H1 (cell line): ENCODE measurements at places on chromosomes 11 and 22.

DNA sequence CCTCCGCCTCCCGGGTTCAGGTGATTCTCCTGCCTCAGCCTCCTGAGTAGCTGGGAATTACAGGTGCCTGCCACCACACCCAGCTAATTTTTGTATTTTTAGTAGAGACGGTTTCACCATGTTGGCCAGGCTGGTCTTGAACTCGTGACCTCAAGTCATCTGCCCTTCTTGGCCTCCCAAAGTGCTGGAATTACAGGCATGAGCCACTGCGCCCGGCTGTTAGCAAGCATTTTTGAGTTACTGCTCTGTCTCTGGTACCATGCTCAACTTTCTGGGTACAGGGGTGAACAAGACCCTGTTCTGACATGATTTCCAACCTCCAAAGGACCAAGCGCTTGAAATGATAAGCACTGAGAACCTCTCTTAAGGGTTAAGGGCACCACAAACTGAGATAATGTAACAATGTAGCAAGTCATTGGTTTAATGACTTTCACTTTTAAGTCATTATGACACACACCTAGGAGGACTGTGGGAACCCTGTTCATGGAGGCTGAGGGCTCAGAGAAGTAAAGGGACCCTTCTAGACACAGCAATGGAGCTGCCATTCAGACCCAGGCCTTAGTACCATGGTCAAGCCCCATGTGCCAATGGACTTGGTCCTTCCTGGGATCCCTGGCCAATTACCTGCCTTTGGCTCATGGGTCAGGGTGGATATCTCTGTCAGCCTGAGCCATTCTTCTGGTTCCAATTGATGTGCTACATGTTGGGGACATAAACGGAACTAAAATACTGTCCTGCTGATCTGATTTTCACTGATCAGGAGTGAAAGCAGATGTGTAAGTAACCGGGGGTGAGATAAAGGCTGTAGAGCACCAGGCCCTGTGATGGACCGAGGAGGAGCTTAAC lies 11.6 kb downstream of the SLC3A2 start:
- no peak for DNase-seq

DNA sequence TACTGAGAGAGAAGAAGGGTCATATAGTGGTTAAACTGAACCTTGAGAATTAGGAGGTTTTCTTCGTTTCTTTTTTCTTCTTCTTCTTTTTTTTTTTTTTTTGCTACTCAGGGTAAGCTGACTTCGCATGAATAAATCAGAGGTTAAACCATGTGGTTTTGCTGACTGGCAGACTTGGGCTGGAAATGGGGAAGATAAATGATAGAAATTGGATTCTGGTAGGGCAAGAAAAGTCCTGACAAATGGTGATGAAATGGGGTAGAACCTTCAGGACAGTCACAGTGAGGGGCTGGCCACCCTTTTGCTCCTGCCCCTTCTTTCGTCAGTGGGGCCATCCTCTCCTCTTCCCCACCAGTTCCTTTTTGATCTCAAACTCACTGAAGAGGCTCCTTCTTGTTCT lies 1.6 kb upstream of the SWAP70 start:
- no peak for DNase-seq

DNA sequence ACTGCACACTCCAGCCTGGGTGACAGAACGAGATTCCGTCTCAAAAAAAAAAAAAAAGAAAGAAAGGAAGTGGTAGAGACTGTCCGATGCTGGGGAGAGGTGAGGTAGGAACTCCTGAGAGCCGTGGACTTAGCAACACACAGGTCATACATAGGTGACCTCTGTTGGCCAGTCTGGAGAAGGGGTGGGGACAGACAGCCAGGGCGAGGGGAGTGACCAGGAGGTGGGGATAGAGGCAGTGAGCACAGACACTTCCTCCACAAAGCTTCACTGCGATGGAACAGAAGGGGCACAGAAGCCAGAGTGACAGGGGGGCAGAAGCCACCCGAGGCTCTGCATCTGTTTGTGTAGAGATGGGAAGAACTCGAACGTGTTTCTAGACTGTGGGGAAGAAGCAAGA lies 47.1 kb downstream of the MYH9 start:
- no peak for DNase-seq

GRCh38 chr11:19633276-19633675 lies 79.4 kb upstream of the NAV2 start:
- no peak for DNase-seq

DNA sequence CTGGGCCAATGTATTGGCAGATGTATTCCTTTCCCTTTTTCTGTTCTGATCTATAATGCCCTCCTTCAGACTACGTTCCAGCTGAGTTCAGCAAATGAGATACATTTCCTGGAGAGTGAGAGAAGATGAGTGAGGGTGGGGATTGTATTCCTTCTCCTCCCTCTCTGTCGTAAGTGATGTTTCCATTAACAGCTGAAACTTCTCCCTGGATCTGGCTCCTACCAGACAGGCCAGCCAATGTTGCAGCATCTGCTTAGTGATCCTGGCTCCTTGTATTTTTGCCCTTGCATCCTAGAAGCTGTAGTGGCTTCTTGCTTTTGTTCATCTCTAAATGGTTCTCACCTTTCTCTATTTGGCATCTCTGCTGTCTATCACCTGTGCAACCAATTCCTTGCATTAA lies 48.2 kb upstream of the MTMR2 start:
- DNase-seq: no peak

GRCh38 chr22:25395468-25395867 lies 169.0 kb upstream of the GRK3 start:
- DNase-seq: no peak

DNA sequence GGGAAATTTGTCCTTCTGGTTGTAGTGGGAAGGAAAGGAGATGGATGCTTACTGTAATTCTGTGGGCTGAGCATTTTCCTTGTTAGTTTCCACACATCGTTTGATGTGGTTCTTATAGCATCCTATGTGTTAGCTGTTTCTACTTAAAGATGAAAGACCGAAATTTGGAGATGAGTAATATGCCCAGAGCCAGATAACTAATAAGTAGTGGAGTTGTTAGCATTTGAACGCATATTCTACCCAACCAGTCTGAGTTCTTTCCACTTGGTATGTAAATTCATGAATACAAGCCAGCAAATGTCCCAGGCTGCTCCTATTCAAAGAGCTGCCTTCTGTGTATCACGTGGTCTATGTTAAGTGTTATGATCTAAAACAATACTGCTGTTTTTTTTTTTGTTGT lies 14.6 kb downstream of the SPECC1L start:
- no peak for DNase-seq

- DNase-seq: peak; percentile 50
Measured at GRCh38 chr11:74570266-74571061, 21.9 kb upstream of the POLD3 start.

GRCh38 chr22:41009222-41009948 lies 58.2 kb downstream of the RBX1 start:
- DNase-seq: no peak

DNA sequence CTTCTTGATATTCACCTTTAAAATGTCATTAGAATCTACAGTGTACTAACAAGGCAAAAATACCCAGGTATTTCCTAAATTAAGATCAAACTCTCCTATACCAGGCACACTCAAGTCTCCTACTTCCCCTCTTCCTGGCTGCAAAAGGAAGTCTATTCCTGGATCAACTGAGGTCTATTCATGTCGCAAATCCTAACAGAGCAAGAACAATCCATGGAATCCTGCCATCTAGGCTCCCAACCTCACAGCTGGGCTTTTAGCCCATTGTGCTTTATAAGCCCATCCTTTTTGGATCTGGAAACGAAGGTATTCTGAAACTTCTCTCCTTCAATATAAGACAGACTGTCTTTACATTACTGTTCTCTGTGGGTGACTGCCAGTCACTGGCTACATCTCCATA lies 161.8 kb downstream of the SOX6 start:
- no peak for DNase-seq

GRCh38 chr11:113907152-113907551 lies 2.6 kb downstream of the HTR3B start:
- DNase-seq: no peak

GRCh38 chr22:19666673-19667593 lies 47.4 kb upstream of the SEPTIN5 start:
- DNase-seq: no peak

GRCh38 chr11:17013548-17014320 lies 480 bp downstream of the PLEKHA7 start:
- DNase-seq: peak; percentile 80

DNA sequence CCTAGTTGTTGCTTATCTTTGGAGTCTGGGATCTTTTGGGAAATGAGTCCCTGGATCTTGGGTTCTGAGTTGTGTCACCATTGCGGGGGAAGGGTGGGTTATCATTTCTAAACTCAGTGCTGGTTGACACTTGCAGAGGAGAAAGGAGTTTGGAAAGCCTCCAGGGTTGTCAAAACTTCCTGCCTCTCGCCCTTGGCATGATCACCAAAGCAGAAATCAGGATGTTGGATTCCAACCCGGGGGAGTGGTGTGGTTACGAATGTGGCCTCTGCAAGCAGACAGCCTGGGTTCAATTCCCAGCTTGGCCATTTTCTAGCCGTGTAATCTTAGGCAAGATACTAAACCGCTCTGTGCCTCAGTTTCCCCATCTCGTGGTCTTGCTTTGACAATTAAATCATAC lies 24.3 kb downstream of the CD6 start:
- DNase-seq: no peak
